Left ventricle myocardium inferior (tissue), 1 donor: ENCODE measurements at places on chromosomes 13 and 19.

- DNase-seq = no peak
- H3K27me3 ChIP-seq = no peaks in the 10 kb centered on the region
- peak overlapping the region; percentile 85 for H3K27ac ChIP-seq
- H3K4me3 ChIP-seq = peak overlapping the region; percentile 28
- peaks cover 100% of the 10 kb centered on the region for H3K4me1 ChIP-seq
Measured at GRCh38 chr13:97242755-97243497, 20.8 kb downstream of the MBNL2 start.

DNA sequence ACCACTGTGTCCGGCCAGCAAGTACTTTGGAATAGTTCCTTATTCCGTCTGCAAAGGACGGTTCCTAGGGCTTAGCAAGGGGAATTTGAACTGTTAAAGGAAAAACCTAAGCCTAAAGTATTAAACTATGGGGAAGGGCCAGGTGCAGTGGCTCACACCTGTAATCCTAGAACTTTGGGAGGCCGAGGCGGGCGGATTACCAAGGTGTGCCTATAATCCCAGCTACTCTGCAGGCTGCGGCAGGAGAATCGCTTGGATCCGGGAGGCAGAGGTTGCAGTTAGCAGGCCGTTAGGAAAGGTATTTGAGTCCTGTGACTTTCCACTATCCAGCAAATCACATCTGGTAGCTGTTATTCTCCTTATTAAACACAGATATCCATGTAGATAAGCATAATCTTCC lies 9.4 kb upstream of the RAB20 start:
- no peak overlapping the region for H3K4me3 ChIP-seq
- peaks cover 32% of the 10 kb centered on the region for H3K27me3 ChIP-seq
- DNase-seq = no peak
- no peaks in the 10 kb centered on the region for H3K4me1 ChIP-seq

DNA sequence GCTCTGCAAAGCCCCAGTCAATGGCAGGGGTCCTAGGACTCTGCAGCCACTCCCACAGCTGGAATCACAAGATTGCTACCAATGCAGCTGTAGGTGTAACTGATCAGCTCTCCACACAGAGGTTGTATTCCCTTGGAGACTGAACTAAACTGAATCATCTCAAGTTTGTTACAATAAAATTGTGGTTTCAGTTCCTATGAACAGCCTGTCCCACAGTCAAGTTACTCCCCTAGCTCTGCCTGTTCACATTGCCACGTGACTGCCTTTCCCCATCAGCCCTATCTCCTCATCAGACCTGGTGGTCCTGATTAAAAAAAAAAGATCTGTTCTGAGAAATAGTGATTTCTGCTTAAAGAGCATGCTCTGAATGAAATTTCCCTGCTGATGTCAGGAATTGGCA lies 287.9 kb upstream of the NBEA start:
- H3K27me3 ChIP-seq = no peaks in the 10 kb centered on the region
- peaks cover 21% of the 10 kb centered on the region for H3K4me1 ChIP-seq
- H3K27ac ChIP-seq = peak overlapping the region; percentile 66
- no peak for DNase-seq
- no peaks in the 10 kb centered on the region for H3K36me3 ChIP-seq
- no peak overlapping the region for H3K4me3 ChIP-seq

DNA sequence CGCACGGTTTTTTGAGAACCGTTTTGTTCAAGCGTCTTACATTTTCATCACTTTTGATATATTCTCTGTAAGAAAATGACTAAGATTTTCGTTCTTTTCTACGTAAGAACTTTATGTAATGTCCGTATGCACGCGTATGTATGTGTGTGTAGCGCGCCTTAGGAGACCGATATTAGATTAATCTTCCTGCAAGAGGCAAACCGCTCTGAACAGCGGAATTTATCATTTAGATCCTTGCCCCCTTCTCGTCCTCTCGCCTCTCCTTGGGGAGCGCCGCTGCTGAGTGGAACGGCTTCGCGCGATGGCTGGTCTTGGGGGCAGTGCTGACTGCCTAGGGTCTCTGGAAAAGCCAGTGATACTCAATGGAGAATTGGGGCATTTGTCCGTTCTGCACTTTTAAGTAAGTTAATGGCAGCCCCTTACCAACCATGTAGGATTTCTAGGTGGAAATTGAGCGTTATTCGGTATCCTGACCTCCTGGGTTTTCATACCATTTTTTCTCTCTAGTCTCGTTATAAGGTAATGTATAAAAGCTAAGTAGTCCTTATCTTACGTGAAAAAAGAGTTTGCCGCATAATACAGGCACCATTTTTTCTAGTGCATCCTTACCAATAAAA lies 4.7 kb downstream of the MAB21L1 start:
- H3K27me3 ChIP-seq = no peaks in the 10 kb centered on the region
- peak overlapping the region; percentile 84 for H3K27ac ChIP-seq
- no peak for DNase-seq
- H3K4me1 ChIP-seq = peaks cover 20% of the 10 kb centered on the region

- no peak overlapping the region for H3K4me3 ChIP-seq
- H3K36me3 ChIP-seq = peaks cover 34% of the 10 kb centered on the region
- H3K4me1 ChIP-seq = peaks cover 26% of the 10 kb centered on the region
- H3K27ac ChIP-seq = peak overlapping the region; percentile 99
Measured at GRCh38 chr19:55598034-55598433, 1.3 kb downstream of the FIZ1 start.

GRCh38 chr13:99326012-99326411 lies 18.8 kb upstream of the GPR183 start:
- peaks cover 14% of the 10 kb centered on the region for H3K4me1 ChIP-seq
- H3K27me3 ChIP-seq = no peaks in the 10 kb centered on the region
- peaks cover 11% of the 10 kb centered on the region for H3K36me3 ChIP-seq
- no peak overlapping the region for H3K4me3 ChIP-seq

- peaks cover 9% of the 10 kb centered on the region for H3K4me1 ChIP-seq
- DNase-seq = no peak
- H3K4me3 ChIP-seq = peak overlapping the region; percentile 38
Measured at GRCh38 chr19:35090506-35091214, 25.0 kb upstream of the FXYD3 start.

DNA sequence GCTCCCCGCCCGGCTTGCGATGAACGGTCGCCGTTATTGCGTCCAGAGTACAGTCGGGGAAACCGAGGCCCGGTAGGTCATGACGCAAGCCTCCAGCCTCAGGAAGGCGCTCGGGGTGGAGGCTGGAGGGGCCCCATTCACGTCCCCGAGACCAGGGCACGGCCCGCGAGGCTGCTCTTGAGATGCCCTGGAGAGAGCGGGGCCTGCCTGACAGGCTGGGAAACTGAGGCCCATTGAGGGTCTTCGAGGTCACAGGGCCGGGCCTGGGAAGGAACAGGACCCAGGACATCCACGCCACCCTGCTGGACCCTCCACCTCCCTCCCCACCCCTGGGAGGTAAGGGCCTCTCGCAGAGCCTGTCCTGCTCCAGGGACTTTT lies 367 bp downstream of the NDUFS7 start:
- H3K27ac ChIP-seq = peak overlapping the region; percentile 98

DNA sequence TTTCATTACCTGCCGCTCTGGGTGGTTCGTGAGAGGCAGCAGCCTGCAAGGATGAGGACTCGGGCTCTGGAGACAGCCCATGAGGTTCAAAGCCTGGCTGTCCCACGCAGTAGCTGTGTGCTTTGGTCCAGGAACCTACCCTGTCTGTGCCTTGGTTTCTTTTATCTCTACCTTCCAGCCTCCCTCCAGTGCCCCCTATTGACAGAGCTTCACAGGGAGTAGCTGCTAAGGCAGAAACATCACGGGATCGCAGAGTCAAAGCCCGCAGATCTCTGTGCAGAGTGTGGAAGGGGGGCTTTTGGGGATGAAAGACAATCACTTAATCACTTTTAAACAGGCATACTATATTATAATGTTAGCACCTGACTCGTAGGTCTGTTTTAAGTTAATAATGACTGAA lies 16.2 kb downstream of the ZNF71 start:
- H3K27ac ChIP-seq = no peak overlapping the region
- peaks cover 7% of the 10 kb centered on the region for H3K4me1 ChIP-seq
- H3K36me3 ChIP-seq = peaks cover 59% of the 10 kb centered on the region
- H3K4me3 ChIP-seq = no peak overlapping the region
- no peaks in the 10 kb centered on the region for H3K27me3 ChIP-seq

- DNase-seq = no peak
- H3K27ac ChIP-seq = no peak overlapping the region
- peaks cover 9% of the 10 kb centered on the region for H3K27me3 ChIP-seq
- no peaks in the 10 kb centered on the region for H3K4me1 ChIP-seq
- no peaks in the 10 kb centered on the region for H3K36me3 ChIP-seq
- H3K4me3 ChIP-seq = no peak overlapping the region
Measured at GRCh38 chr19:9721861-9722260, 46.7 kb downstream of the ZNF846 start.

- no peak overlapping the region for H3K4me3 ChIP-seq
- no peaks in the 10 kb centered on the region for H3K36me3 ChIP-seq
- DNase-seq = no peak
- H3K27me3 ChIP-seq = no peaks in the 10 kb centered on the region
- H3K27ac ChIP-seq = no peak overlapping the region
- H3K4me1 ChIP-seq = peaks cover 60% of the 10 kb centered on the region
Measured at GRCh38 chr19:19446655-19447437, 41.4 kb downstream of the GATAD2A start.

GRCh38 chr13:91701975-91702374 lies 303.6 kb downstream of the GPC5 start:
- H3K36me3 ChIP-seq = no peaks in the 10 kb centered on the region
- H3K27me3 ChIP-seq = no peaks in the 10 kb centered on the region
- no peak overlapping the region for H3K4me3 ChIP-seq
- no peaks in the 10 kb centered on the region for H3K4me1 ChIP-seq
- no peak for DNase-seq

DNA sequence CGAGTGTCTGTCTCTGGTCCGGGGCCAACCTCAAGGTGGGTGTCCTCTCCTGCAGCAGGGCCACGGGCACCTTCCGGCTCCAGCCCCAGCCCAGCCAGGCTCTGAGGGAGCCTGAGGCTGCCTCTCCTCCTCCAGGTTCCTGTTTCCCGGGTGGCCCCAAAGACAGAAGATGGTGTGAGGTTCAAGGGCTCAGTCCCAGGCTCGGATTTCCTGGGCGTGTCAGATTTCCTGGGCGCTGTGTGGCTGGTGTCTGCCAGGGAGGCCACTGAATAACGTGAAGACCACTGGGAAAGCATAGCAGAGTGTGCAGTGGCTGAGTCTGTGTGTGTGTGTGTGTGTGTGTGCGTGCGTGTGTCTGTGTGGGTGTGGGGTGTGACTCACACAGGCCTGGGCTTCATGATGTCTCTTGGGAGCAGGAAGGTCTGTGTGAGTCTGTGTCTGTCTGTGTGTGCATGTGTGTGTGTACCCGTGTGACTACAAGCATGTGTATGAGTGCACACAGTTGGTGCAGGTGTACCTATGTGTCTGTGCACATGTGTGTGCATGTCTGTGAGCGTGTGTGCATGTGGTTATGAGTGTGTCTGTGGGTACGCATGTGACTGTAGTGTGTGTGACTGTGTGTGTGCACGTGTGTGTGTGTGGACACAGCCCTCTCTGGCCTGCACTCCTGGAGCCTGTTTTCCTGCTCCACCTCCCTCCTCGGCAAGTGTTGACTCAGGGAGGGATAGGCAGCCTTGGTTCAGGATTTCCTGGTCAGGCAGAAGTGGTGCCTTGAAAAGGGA lies 28.3 kb downstream of the CEBPA start:
- H3K4me1 ChIP-seq = peaks cover 7% of the 10 kb centered on the region
- no peak overlapping the region for H3K27ac ChIP-seq
- DNase-seq = no peak
- peaks cover 20% of the 10 kb centered on the region for H3K27me3 ChIP-seq
- H3K4me3 ChIP-seq = no peak overlapping the region
- no peaks in the 10 kb centered on the region for H3K36me3 ChIP-seq

- H3K36me3 ChIP-seq = no peaks in the 10 kb centered on the region
- DNase-seq = no peak
- no peak overlapping the region for H3K4me3 ChIP-seq
- H3K27me3 ChIP-seq = peaks cover 51% of the 10 kb centered on the region
Measured at GRCh38 chr19:35911790-35912189, 3.7 kb upstream of the TYROBP start.

DNA sequence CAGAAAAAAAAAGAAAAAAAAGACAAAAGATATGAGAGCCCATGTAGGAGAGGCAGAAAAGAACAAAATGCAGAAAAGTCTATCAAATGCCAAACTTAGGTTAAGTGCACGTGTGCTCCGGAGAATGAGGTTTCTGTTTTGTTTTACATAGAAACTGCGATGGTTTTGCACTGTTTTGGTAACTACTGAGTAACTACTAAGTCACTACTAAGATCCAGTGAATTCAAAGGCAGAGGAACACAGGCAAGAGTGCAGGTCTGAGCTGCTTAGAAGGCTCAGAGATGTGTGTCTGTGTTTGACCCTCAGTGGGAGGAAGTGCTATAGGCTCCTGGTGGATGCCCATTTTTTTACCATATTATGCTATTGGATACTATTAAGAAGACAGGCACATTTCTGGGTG lies 299.3 kb downstream of the NDFIP2 start:
- H3K27ac ChIP-seq = peak overlapping the region; percentile 21
- no peak overlapping the region for H3K4me3 ChIP-seq
- no peaks in the 10 kb centered on the region for H3K36me3 ChIP-seq
- no peaks in the 10 kb centered on the region for H3K27me3 ChIP-seq

DNA sequence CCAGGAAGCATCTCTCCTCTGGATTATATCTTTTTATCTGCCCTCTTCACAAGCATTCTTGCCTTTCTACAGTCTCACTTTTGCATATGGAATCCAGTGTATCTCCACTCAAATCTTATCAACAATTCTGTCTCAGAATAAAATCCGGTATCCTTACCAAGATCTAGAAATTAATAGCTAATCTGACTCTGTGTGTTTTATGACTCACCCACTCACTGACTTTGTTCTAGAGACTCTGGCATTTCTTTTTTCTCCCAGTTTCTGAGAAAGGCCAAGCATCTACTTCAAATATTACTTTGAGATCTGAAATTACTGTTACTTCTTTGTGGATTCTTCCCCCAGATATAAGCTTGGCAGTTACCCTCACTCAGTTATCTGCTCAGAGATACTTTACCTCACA lies 913.5 kb upstream of the ATXN8OS start:
- no peak for DNase-seq
- no peaks in the 10 kb centered on the region for H3K4me1 ChIP-seq
- H3K4me3 ChIP-seq = no peak overlapping the region
- no peak overlapping the region for H3K27ac ChIP-seq
- no peaks in the 10 kb centered on the region for H3K36me3 ChIP-seq

DNA sequence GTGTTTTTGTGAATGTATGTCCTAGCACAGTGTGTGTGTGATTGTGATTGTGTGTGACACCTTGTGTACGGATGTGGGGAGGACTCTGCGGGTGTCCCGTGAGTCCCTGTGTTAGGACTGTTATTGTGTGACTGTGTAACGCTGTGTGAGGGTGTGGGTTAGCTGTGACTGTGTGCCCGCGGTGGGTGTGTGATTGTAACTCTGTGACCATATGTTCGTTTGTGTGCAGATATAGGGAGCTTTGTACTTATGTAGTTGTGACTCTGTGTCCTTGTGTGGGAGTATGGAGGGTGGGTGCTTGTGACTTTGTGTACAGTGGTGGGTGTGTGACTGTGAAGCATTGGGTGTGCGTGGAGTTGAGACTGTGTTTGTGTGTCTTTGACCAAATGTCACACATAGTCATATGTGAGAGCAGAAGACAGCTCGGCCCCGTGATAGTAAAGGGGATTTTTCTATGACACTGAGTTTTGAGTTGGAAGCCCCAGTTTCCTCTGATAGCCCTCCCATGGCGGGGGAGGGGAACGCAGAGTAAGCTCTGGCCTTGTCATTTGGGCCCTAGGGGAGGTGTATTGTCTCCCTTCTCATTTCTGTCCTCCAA lies 949 bp upstream of the ZNF260 start:
- peaks cover 31% of the 10 kb centered on the region for H3K4me1 ChIP-seq
- peaks cover 47% of the 10 kb centered on the region for H3K36me3 ChIP-seq
- H3K27me3 ChIP-seq = no peaks in the 10 kb centered on the region
- DNase-seq = no peak
- H3K4me3 ChIP-seq = peak overlapping the region; percentile 73

GRCh38 chr13:109521719-109522118 lies 264.7 kb downstream of the IRS2 start:
- no peak overlapping the region for H3K27ac ChIP-seq
- no peaks in the 10 kb centered on the region for H3K4me1 ChIP-seq
- peaks cover 11% of the 10 kb centered on the region for H3K27me3 ChIP-seq
